ENCODE measurements at places on chromosomes 12 and 14.
A peak's percentile ranks its signal among the peaks of the same experiment; 100 is the strongest.

GRCh38 chr12:39723831-39724230 lies 104.2 kb upstream of the ABCD2 start:
- DNase-seq, result no peak

DNA sequence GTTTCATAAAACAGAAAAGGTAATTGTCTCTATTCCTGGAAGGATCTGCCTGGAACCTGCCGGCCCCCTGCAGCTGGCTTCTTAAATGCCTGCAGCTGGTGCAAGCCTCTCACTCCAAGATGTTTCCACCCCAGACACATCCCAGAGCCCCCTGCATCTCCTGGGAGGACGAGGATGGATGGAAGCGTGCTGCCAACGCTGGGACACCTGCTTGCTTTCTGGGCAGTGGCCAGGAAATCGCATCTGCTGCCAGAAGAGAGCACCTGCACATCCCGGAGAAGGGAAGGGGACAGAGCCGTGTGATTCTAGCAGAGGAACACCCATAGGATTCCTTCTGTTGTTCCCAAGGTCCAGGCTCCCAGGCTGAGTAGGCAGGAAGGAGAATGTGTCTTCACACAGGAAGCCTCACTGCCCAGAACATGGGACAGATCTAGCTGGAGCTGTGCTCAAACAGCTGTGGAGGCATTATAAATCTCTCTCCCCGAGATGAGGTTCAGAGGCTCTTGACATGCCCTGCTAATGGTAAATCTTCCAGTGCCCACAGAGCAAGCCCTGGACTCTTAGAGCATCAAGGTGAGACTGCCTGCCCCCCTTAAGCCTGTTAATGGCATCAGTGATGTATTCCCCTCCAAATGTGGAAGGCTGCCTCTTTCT lies 138.8 kb upstream of the MAP1LC3B2 start:
- DNase-seq, result peak; percentile 67

- DNase-seq, result no peak
Measured at GRCh38 chr12:6067152-6067916, 57.1 kb downstream of the VWF start.

DNA sequence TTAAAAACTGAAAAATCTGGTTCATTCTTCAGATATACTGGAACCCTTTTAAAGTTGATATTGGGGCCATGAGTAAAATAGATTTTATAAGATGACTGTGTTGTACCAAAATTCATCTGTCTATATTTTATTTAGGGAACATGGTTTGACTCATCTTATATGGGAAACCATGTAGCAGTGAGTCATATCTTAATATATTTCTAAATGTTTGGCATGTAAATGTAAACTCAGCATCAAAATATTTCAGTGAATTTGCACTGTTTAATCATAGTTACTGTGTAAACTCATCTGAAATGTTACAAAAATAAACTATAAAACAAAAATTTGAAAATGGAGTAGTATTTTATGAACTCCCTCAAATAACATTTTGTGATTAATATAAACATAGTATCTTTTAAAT lies 14.2 kb downstream of the PTGER2 start:
- DNase-seq, result no peak

GRCh38 chr12:84785951-84786350 lies 126.6 kb downstream of the SLC6A15 start:
- DNase-seq, result no peak

GRCh38 chr12:116959845-116960514 lies 49.2 kb downstream of the FBXW8 start:
- DNase-seq, result no peak

- no peak for DNase-seq
Measured at GRCh38 chr12:31600252-31600651, 9.3 kb upstream of the DENND5B start.

GRCh38 chr12:89721291-89721987 lies 12.8 kb upstream of the ATP2B1 start:
- DNase-seq, result no peak

DNA sequence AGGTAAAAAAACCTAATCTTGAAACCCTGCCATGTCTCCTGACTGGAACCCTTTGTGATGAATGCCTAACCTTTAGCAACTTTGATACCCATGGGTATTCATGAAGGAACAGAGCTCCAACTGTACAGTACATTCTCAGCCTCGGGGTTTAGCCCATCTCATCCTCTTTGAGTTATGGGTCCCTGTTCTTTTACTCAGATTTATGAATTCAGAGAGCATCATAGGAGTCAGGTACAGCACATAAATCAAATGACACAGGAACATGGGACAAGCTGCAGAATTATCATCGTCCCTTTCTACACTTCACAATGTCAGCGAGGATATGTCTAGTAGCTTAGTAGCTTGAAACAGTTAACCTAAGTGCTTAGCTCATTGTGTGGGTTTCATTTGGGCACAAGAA lies 527.4 kb downstream of the NOVA1 start:
- DNase-seq, result no peak

DNA sequence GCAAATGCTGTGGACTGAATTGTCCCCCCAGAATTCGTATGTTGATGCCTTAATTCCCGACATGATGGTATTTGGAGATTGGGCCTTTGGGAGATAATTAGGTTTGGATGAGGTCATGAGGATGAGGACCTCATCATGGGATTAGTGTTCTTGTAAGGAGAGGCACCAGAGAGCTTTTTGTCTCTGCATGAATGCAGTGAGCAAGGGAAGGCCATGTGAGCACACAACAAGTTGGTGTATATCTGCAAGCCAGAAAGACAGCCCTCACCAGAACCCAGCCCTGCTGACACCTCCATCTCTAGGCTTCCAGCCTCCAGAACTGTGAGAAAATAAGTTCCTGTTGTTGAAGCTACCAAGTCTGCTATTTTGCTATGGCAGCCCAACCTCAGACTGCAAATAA lies 51.9 kb upstream of the SMCO2 start:
- DNase-seq, result no peak

All from DMS79 (cell line).